ENCODE measurements at places on chromosomes 2 and 18.

GRCh38 chr2:209471037-209471436, 47.2 kb downstream of the MAP2 start:
- peak; percentile 30 for DNase-seq

DNA sequence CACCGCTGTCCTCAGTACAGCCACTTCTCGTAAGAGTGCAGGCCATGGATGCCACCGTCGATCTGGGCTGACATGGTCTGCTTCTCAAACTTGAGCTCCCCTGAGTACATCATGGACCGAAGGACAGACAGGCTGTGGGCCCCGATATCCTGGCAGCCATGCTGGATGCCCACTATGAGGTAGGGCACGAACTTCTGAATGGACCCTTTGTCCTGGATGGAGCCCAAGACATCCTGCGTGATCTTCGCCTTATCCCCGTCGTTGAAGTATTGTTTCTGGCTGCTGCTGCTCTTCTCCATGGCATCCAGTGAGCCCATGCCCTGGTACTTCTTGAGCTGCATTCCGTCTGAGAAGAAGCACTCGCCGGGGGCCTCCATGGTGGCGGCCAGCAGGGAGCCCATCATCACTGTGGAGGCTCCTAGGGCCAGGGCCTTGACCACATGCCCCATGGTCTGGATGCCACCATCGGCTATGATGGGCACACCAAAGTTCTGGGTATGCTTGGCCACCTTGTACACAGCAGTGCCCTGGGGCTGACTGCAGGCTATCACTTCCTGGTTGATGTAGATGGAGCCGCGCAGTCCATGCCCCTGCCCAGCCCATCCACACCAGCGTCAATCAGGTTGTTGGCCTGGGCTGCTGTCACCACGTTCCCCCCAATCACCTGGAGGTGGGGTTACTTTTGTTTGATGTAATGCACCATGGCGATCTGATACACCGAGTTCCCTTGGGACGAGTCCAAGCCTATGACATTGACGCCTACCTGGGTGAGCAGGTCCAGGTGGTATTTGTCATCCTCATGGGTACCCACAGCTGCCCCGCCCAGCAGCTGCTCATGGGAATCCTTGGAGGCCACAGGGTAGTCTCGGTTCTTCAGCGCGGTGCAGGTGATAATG, 21.8 kb downstream of the CFLAR start:
- no peak for DNase-seq

DNA sequence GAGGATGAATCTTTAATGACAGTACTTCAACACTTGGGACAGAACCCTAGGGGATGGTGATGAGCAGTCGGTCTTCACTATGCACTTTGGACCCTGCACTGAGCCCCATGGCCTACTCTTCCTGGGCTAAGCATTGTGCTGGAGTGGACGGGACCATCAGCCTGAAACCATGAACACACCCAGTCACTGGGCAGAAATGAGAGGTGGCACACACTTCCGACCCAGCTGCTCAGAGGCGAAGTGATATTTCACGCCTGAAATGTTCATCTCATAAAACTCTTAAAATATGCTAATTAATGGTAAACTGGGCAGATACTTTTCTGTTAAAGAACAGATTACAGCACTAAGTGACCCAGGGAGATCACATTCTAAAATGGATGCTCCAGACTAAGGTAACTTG, 150.3 kb upstream of the NDUFV2 start:
- DNase-seq: no peak

DNA sequence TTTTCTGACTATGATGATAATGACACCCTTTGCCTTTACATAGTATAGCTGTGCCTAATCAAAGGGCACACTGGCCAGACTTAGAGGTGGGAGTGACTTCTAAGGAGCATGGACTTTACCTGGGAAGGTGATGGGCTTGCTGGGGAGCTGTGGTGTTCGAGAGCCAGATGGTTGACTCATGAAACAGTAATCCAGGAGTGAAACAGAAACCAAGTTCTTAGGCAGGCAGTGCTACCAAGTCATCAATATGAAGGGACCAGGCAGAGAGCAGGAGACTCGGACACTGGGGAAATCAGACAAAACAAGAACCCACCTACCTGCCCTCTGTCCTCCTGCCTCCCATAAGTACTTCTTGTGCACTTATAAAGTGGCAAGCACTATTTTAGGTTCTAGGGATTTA, 430.4 kb downstream of the DLGAP1 start:
- DNase-seq: no peak

DNA sequence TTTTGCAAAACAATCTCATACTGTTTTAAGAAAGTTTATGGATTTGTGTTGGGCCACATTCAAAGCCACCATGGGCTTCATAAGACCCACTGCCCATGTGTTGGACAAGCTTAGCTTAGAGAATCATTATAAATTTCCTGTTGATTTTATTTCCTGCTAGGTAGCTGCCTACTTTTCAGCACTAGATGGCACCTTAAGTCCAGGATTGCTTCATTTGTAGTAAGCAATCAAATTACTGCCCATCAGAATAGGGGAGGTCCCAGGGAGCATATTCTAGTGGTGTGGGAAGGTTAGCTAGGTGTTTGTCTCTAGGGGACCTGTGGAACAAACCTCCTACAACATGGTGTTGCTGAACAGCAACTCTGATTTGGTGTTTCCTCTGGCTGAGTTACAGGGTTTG, 11.0 kb upstream of the DCDC2C start:
- DNase-seq: peak; percentile 7

GRCh38 chr18:68800075-68800474, 2.2 kb downstream of the CCDC102B start:
- no peak for DNase-seq

DNA sequence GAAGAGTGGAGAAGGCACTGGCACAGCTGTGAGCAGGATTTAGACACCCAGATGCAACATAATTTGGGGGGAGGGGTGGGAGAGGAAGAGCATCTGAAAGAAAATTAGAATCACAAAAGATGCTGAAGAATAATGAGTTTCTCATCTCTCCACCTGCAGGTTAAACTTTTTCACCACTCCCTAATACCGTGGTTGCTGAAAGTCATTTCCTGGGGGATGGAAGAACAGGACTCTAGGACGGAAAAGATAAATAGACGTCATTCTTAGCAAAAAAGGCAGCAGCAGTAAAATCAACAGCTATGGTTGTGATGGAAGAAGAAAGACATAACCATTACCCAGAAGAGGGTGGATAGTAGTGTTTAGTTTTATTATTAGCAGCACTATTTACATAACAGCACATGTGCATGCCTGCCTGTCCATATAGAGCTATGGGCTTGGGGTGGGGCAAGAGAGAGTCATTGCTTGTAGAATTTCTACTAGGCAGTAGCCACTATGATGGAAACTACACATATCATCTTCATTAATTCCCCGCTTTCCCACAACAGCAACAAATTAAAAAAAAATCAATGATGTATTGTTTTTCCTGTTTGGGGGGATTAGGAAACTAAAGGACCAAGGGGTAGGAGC, 212.2 kb downstream of the TRIB2 start:
- DNase-seq: no peak

- peak; percentile 70 for DNase-seq
Measured at GRCh38 chr2:65377556-65378192, 54.7 kb downstream of the SPRED2 start.

DNA sequence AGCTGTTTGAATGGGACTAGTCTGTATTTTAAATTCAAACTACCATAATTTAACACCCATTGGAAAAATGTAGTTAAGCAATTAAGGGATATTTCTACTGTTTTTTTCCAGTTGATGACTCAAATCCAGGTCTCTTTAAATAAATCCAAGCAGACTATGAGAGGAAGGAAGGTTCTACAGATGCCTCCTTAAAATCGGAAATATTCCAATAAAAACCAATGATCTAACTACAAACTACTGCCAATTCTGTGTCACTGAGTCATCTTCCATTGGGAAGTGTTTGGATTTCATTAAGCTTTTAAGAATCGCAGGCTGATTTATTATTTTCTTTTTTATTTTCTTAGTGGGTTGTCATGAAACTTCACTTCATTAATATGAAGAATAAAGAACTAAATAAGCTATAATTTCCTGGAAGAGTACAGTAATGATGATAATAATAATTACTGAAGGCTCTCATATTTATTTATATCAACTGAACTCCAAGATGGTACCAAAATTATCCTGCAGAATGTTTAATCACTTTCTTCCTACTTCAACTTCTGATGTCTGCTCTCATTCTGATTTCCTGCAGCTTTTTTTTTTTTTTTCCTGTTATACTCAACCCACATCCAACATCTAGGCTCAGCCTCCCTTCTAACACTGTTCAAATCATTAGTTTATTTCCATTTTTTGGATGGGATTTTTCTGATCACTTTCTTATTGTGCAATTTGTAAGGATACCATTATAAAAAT, 166.3 kb upstream of the FN1 start:
- DNase-seq: no peak

- no peak for DNase-seq
Measured at GRCh38 chr2:229438430-229439159, 167.5 kb upstream of the PID1 start.

DNA sequence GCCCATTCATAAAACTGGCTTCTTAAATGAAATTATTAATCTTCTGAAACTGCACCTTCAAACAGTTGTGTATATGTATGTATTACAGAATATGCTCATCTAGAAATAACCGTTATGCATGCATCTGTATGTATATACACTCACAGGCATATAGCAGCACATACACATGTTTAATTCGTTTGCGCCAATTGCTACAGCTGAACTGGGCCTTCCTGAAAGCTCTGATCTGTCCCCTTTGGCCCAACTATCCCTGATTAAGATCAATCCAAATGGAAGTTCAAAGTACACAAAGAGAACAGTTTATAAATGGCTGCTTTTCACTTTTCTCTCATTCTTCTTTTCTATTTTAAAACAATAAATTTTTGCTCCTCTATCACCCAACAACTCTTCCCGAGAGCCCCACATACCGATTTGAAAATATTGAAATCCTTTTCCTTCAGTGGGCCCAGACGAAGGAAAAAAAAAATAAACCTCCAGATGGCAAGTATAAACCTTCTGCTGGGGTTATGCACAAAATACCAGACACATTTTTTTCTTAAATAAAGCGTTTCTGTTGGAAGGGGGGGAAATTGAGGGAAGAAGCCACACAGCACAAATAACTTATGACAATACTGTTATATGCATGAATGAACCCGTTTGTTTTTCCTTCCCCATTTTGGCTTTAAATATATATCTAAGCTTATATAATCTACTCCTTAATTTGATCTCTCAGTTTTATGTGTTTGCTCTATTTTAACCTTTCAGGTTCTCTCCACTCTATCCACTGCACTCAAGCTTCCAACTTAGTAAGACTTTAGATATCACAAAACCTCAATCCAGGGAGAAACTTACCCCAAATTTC, 267.3 kb downstream of the TCF4 start:
- DNase-seq: no peak

DNA sequence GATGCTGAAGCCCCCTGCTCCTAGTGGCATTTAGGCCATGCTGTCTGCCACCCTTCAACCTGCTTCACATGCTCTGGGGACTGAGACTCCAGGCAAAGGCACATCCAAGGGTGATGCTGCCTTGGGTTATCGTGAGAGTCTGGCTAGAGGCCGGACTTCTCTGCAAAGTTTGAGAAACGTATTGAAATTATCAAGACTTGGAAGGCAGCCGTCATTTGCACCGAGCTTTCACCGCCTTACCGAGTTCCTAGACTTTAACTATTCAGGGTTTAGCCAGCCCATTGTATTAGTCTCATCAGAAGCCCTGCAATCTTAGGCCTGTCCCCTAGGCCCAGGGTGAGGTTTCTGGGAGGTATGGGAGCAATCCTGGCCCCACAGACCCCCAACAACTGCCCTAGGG, 34.0 kb downstream of the RDH14 start:
- no peak for DNase-seq

DNA sequence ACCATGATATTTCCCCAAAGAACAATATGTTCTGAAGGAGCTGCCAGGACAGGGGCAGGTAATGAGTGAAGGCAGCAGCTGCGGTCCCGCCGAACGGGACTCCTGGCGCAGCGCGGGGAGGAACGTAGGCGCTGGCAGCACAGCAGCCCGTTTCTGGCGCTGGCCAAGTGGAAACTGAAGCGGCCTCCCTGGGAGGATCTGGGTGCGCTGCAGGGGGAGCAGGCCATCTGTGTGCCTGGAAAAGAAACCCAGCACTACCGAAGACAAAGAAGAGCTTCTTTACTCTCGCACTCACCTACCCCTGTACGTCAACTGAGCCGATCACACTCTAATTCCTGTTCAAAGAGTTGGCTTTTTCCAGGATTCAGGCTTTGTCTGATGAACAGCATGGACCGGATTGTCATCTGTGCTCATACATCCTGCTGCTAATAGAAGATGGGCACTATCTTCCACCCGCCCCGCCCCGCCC, 11.8 kb downstream of the G6PC2 start:
- no peak for DNase-seq

GRCh38 chr18:4551001-4551360, 95.9 kb upstream of the DLGAP1 start:
- DNase-seq: no peak

DNA sequence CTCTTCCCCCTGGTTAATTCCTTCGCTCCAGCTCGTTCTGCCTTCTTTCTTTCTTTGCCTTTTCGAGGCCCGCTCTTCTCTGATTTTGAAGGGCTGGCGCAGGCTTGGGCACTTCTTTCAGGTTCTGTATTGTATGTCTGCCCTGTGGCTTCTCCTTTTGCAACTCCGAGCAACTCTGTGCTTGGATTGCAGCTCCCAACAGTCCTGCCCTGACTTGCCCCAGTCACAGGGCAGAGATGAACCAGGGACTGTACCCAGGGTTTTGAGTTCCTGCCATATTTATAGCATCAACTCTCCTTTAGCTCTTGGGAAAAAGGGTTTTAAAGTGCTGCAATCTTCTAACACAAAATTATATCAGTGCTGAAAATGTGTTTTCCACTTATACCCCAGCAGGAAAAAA, 31.1 kb upstream of the CD8A start:
- no peak for DNase-seq

DNA sequence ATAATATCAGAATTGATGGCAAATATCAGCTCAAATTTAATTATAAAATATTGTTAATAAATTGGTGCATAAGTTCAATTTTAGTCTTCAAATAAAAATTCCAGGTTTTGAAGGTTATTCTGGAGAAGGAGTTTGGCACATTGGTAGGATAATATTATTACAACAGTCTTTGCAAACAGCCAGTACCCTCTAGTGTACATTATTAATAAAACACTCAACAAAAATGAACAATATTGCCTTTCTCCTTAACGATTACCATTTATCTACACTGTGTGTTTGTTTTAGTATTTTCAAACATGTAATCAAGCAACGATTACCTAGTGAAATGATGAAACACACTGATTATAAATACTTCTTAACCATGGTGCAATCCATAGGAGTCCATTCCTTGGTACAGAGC, 334.0 kb upstream of the FSIP2 start:
- no peak for DNase-seq

DNA sequence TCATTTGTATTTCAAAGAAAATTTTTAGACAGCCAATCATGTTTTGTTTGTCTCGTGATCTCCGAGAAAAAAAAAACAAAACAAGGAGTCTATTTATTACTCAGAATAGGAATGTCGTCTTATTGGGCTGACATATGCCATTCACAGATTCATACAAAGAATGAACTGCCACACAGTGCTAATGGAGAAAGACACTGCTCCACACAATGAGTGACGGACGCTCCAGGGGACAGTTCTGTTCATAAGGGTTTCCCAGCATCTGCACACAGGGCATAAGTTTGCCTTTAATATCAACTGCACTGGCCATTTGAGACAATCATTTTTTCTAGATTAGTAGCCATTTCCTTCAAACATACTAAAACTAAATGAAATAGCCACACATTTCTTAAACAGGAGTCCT, 3.4 kb downstream of the SERTAD2 start:
- no peak for DNase-seq

GRCh38 chr18:50277942-50278341, 3.4 kb downstream of the MBD1 start:
- no peak for DNase-seq

GRCh38 chr2:101608408-101609310, 88.8 kb upstream of the MAP4K4 start:
- DNase-seq: no peak

Measured in kidney glomerular epithelial cell (primary cell).